ENCODE measurements at places on chromosomes 5 and 9.

DNA sequence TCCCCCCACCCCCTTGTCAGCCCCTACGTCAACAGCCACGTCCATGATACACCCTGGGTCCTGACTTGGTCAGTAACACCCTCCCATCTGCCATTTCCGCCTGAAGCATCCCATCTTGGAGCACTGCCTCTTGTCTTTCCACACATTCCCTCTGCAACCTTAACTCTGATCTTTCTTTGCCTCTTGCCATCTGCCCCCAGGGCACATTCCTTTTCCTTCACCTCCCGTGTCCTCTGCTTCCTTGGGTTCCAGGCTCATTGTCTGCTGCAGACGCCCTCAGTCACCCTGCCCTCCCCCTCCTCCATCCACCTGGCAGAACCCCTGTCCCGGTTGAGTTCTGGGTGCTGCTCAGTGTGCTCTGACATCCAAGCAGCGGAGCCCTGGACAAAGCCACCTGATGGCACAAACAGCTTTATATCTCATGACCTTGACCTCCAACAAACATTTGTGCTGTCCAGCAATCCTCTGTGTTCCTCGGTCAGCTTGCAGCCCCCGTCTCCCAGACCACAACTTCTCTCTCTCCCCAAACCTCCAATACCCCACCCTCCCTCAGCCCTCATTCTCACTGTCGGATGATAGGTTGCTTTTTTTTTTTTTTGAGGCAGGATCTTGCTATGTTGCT is 97.7 kb upstream of the IER5L start:
- no peak for DNase-seq

DNA sequence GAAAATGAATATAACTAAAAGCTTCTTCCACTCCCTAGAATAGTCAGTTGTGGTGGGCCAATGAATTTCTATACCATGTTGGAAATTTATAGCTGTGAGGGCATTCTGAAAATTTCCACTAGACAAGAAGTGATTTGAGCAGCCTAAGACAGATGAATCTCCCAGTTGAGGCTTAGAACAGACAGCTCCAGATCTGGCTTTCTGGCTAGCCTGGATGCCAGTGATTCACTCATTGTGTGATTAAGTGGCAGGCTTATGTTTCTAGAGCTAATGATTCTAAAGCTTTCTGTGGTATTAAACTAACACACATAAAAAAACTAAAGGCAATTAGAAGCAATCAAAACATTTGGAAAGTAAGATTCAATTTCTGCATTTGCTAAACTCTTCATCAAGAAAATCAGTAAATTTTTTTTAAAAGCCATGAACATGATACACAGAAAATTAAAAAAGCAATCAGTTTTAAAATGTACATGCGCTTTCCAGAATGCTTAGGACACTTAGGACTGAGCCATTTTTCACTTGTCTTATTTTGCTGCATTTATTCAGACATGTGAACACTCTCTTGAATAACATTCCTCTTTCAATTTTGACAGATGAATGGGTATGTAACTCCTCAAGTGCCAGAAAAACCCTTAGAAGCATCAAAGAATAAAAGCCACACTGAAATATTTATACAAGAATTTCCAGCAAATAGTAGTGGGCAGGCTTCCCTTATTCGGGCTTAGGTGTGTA is 100.5 kb upstream of the GNAQ start:
- DNase-seq, result no peak

- no peak for DNase-seq
Observed at GRCh38 chr9:110828264-110828663, 159.7 kb downstream of the MUSK start.

DNA sequence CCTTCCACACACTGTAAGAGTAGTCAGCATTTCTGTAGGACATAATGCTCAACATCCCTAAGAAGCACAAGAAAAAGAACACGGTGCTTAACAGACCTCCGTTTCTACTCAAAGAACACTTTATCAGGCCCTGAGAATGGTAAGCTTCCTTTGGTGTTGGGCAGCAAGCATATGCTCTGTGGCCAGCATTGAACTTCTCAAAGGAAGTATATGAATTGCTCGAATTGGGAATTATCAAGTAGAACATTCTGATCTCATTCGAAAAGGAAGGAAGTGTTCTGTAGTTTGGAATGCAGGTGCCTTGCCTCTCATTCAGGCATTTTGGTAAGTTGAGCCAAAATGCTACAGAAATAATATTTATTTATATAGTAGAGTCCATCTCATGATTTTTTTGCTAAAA is 61.0 kb downstream of the C5 start:
- no peak for DNase-seq

DNA sequence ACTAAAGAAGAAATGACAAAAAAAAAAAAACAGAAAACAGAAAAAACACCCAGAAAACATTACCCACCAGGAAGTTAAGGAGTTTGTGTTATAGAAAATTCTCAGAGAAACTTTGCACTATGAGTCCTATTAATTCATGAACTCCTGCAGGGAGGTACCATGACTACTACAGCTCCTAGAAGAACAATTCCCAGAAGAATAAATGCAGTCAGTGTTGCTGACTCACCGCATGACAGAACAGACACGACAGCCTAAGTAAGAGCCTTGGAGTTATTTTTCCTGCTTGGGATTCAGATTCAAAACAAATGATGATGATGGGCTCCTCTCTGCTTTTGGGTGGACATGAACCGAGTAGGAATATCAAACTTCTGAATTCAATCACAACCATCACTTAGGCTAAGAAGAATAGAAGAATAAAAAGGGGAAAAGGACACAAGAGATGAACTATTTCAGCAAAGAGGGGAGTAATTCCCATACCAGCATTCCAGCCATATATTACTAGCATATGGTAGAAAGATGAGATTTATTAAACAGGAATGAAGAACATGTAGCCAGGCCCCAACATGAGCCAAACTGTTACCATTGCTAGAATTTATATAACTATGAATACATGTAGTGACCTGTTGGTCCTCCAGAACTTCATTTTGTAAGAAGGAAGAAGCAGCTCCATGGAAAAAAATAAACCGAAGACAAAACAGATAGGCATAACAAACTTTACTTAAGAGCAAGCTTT is 209.6 kb upstream of the PDE4D start:
- no peak for DNase-seq

- no peak for DNase-seq
Observed at GRCh38 chr9:113594484-113595299, 131.2 kb downstream of the RGS3 start.

GRCh38 chr5:14284392-14285148 is 141.4 kb downstream of the TRIO start:
- no peak for DNase-seq

- DNase-seq, result no peak
Observed at GRCh38 chr5:127012916-127013315, 17.4 kb downstream of the MARCHF3 start.

DNA sequence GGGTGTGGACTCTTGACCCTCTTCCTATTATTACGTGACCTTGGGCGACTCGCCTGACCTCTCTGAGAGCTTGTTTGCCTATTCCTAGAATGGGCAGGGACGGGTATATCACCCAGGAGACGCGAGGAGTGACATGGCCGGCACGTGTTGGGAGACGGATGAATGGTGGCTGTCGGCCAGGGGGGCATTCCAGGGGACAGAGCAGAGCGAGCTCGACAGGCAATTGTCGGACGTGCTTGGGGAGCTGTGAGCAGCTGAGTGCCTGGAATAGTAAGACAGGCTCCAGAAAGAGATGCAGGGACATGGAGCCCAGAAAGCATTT is 29.3 kb upstream of the UNC5A start:
- DNase-seq, result no peak

DNA sequence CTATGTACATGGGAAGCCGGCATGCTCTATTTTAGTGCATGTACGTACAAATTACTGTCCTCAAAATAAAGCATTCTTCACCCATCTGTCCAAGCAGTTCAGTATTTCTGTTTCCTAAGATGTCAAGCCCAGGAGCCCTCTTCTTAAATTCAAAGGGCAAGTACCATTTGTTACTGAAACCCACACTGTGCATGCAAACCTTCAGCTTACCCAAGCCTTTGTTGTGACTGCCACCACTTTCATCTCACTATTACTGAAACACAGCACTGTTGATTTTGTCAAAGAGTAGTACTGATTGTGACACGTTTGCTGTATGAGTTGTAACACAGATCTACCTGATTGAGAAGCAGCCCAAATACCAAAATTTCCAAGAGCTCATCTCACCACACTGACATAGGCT is 390.4 kb upstream of the IZUMO3 start:
- no peak for DNase-seq
